Esophagus squamous epithelium (tissue), 5 donors: ENCODE measurements at places on chromosomes 7 and 10. TPM values are rescaled to one million over a fixed set of nuclear protein-coding genes. Genes with fewer than 3 reads are reported as not detected.

DNA sequence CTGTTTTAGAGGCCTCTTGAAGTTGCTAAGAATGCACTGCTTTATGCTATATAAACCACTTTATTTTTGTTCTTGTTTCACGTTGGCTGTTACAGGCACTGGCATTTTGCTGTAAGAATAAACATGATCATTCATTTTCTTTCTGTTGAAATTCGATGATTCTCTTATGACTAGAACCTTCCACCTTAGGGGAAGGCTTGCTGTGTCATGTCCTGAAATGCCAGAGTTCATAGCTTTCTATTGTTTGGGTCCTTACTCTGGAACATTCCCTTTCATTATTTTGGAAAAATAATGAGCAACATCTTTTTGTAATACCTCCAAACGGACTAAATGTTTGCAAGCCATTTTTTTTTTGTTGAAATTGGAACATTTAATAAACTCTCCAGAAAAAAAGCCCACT, 495.1 kb upstream of the POT1 start:
- no peak overlapping the region for H3K4me3 ChIP-seq
- no peaks in the 10 kb centered on the region for H3K27me3 ChIP-seq
- no peaks in the 10 kb centered on the region for H3K36me3 ChIP-seq
- H3K4me1 ChIP-seq = no peaks in the 10 kb centered on the region

DNA sequence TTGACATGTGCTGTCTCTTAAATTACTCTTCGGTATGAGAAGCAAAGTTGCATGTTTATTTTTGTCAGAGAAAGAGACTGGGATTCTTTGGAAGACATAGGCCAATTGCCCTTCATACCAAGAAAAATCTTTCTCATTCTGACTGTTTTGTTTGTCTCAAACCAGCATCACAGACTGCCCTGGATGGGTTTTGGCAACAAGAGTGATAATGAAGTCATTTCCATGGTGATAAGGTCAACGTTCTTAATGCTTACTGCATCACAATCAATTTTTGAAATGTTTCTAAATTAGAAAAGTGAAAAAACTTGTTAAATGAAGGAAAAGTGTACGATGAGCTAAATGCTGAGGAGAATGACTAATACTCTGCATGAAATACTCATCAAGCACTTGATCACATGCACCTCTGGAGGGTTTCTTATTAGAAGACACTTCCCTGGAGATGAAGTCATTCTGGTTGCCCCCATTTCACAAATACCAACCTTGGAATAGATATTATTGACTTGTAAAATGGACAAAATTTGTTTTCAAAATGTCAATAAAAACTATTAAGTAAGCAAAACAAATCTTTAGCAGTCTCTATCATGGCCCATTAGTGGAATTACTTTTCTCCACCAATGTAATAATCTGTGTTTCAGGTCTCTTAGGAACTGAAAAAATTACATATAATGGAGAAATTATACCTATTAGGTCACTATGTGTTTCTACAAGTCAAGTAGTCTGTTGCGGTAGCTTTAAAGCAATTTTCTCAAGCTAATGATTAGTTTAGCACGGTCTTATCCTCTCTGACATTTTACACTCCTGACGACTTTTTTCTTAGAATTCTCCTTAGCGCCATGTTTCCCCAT, 19.9 kb upstream of the SEC61G start:
- no peak for DNase-seq
- H3K27ac ChIP-seq = no peak overlapping the region
- no peak overlapping the region for H3K4me3 ChIP-seq
- no peaks in the 10 kb centered on the region for H3K27me3 ChIP-seq
- no peaks in the 10 kb centered on the region for H3K36me3 ChIP-seq
- no peaks in the 10 kb centered on the region for H3K4me1 ChIP-seq

GRCh38 chr10:86798611-86799010, 42.2 kb downstream of the BMPR1A start:
- H3K27me3 ChIP-seq = no peaks in the 10 kb centered on the region
- peaks cover 3% of the 10 kb centered on the region for H3K36me3 ChIP-seq
- no peak for DNase-seq
- H3K27ac ChIP-seq = no peak overlapping the region
- peaks cover 28% of the 10 kb centered on the region for H3K4me1 ChIP-seq

DNA sequence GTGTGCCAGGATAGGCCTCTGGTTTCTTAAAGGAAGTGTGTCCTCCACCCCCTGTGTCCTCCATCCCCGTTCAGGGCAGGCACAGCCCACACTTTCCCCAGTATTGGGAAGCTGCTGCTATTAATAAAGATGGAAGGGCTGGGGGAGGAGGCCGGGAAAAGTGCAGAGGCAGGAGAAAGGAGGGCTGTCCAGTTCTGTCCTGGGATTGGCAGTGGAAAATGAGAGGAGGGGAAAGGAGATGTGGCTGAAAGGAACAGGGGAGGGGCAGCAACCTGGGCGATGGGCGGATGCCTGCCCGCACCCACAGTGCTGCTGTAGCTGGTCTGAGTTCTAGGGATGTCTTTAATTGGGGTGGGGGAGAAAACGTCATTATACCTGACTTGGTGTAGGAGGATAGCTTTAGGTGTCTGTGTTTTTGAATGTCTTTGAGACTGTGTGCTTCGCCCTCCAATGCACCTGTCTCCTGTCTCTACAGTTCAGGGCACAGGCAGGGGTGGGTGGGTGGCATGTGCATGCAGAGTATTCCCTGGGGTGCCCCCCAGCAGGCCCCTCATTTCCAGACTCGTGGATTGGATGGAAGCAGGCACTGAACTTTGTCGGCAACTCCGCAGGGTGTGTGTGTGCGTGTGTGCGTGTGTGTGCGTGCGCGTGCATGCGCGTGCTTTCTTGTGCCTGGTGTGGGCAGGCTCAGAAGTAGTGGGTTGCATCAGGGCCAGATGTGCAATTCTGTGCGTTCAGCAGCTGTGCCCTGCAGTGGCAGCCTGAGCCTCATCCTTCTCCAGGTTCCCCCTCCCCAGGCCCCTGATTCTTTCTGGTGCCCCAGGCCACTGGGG, 2.5 kb downstream of the TRIM8 start:
- H3K4me1 ChIP-seq = peaks cover 56% of the 10 kb centered on the region
- H3K27me3 ChIP-seq = no peaks in the 10 kb centered on the region
- peak overlapping the region; percentile 99 for H3K27ac ChIP-seq
- H3K36me3 ChIP-seq = no peaks in the 10 kb centered on the region
- DNase-seq = no peak
- H3K4me3 ChIP-seq = peak overlapping the region; percentile 85

- H3K27me3 ChIP-seq = no peaks in the 10 kb centered on the region
- H3K4me1 ChIP-seq = no peaks in the 10 kb centered on the region
- no peak overlapping the region for H3K27ac ChIP-seq
- DNase-seq = no peak
Measured at GRCh38 chr7:36096460-36097095, 56.5 kb upstream of the EEPD1 start.

DNA sequence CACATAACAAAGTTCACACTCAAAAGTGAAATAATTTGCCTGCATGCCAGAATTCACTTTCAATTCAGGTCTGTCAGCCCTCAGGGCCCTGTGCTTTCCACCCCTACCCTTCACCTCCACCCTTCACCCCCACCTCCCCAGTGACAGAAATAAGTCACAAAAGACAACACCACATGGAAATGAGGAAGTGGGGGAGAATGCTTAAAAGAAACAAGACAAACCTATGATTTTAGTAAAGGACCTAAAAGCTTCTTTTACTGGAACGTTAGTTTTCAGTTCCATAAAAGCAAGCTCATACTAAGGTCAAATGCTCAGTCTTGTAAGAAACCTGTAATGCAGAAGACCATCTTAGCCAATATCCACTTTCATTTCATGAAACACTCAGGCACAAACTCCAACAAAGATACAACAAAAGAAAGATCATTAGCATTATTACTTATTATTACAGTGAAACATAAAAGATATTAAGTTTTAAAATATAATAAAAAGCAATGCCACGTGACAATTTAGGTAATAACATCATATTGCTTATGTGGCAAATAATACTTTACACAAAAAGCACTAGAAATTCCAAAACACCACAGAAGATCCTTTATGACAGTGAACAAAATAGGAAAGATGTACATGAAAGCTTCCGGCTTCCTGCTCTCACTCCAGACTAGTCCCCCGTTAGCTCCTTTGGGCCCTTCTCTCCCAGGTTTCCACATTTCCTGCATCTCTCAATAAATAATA, 112.1 kb downstream of the LMBR1 start:
- no peak for DNase-seq
- no peaks in the 10 kb centered on the region for H3K27me3 ChIP-seq
- H3K4me3 ChIP-seq = no peak overlapping the region

GRCh38 chr7:115976651-115977050, 53.9 kb downstream of the TFEC start:
- H3K4me3 ChIP-seq = no peak overlapping the region
- no peaks in the 10 kb centered on the region for H3K4me1 ChIP-seq
- no peak for DNase-seq

GRCh38 chr7:32206987-32207386, 136.8 kb upstream of the PDE1C start:
- H3K4me3 ChIP-seq = no peak overlapping the region
- H3K27ac ChIP-seq = no peak overlapping the region
- no peaks in the 10 kb centered on the region for H3K27me3 ChIP-seq
- H3K36me3 ChIP-seq = no peaks in the 10 kb centered on the region
- H3K4me1 ChIP-seq = no peaks in the 10 kb centered on the region

GRCh38 chr10:54869022-54869421, 68.0 kb upstream of the PCDH15 start:
- H3K27me3 ChIP-seq = no peaks in the 10 kb centered on the region
- H3K27ac ChIP-seq = no peak overlapping the region
- no peak overlapping the region for H3K4me3 ChIP-seq
- H3K4me1 ChIP-seq = no peaks in the 10 kb centered on the region

GRCh38 chr7:66183700-66184099, 21.4 kb upstream of the TPST1 start:
- H3K27me3 ChIP-seq = no peaks in the 10 kb centered on the region
- H3K27ac ChIP-seq = peak overlapping the region; percentile 28
- H3K4me1 ChIP-seq = peaks cover 30% of the 10 kb centered on the region
- H3K4me3 ChIP-seq = no peak overlapping the region

GRCh38 chr7:98186452-98187137, 24.6 kb upstream of the BHLHA15 start:
- H3K4me3 ChIP-seq = no peak overlapping the region
- H3K4me1 ChIP-seq = peaks cover 4% of the 10 kb centered on the region
- no peak for DNase-seq
- H3K27ac ChIP-seq = no peak overlapping the region

DNA sequence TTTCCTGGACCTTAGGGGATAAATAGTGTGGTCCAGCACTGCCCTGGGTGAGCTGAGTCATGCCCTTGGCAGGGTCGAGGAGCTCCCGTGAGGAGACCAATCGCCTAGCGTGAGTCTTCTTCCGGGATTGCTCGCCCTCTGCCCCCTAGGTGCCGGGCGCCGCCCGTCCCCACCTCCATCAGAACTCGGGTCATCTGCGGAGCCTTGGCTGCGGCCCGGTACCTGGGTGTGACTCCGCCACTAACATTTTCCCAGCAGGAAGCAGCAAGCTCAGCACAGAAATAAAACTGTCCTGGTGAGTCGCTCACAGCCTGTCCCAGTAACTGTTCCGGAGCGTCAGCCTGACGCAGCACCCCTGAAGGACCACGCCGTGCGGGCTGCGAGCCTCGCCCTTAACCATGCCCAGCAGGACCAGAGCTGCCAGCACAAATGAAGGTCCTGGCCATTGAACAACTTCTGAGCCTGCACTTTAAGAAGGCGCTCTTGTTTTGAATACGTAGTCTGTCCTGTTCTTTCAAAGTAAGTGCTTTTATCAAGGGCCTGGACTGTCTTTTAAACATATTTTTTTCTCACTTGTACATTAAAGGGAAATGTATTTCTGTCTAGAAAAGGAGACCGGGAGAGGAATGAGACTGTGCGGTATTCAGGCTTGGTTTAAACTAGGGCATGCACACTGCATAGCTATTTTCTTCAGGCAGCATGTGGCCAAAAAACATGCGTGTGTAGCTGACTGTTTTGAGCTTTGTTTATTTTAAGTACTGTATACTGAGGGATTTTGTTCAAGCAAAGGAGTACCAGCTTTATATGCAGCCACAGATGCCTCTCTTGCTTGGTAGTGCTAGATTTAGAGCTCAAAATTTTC, 136.7 kb downstream of the HECW1 start:
- no peaks in the 10 kb centered on the region for H3K36me3 ChIP-seq
- H3K27me3 ChIP-seq = no peaks in the 10 kb centered on the region
- no peak for DNase-seq

DNA sequence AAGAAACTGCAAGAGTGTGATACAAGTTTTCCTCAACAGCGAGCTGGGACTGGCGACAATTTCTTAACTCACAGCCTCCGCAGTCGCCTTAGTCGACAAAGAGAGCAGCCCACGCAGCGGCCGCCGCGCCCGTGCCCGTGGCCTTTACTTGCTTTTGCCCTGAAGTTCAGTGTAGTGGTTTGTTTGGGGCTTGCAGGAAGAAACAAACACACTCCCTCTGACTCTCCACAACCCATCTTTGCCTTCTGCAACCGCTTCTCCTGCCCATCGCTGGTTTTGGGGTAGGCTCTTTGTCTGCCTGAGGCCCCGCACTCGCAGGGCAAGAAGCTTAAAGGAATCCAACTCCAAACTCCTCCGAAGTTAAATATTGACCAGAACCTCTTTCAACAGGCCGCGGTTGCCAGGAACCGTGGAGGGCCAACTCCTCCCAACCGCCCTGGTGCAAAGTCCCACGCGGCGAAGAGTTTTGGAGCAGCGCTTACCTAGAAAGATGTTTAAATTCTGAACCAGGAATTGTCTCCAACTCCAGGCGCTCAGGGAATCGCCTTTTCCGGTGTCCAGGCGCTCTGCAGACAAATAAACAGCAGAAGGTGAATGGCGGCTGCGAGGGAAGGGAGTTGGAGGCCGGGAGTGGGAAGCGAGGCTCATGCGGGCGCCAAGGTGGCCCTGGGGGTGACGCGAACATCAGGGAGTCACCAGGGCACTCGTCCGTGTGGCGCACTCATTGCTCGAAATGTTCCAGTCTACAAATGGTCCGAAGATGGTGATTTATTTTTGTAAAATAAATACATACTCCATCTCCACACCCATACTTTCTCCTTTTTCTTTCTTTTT, 8.3 kb downstream of the HOXA4 start:
- H3K4me3 ChIP-seq = peak overlapping the region; percentile 91
- H3K4me1 ChIP-seq = peaks cover 33% of the 10 kb centered on the region
- DNase-seq = no peak

- H3K36me3 ChIP-seq = peaks cover 9% of the 10 kb centered on the region
- peaks cover 10% of the 10 kb centered on the region for H3K4me1 ChIP-seq
- no peaks in the 10 kb centered on the region for H3K27me3 ChIP-seq
- H3K27ac ChIP-seq = no peak overlapping the region
- H3K4me3 ChIP-seq = no peak overlapping the region
Measured at GRCh38 chr10:905503-905902, 26.0 kb downstream of the LARP4B start.

The ITIH2 gene
- total RNA-seq = not detected

The PLAU gene
- 15.9 TPM for total RNA-seq

The PIP gene
- not detected for total RNA-seq

The PLA2G12B gene
- not detected for total RNA-seq

The TMEM178B gene
- 1.4 TPM for total RNA-seq

The UFSP1 gene
- total RNA-seq = 6.6 TPM

The ATRNL1 gene
- total RNA-seq = 1.1 TPM

The FAM221A gene
- 7.4 TPM for total RNA-seq

The UNCX gene
- not detected for total RNA-seq

The ING3 gene
- total RNA-seq = 13.2 TPM

The CLCN1 gene
- total RNA-seq = under 0.01 TPM

The IFIT1B gene
- not detected for total RNA-seq

The TUBB8 gene
- total RNA-seq = not detected

The PILRA gene
- total RNA-seq = 0.61 TPM
